Activated T-cell treated with anti-CD3 and anti-CD28 coated beads for 24 hours (primary cell): ENCODE measurements at places on chromosomes 5 and 9.

GRCh38 chr9:69299315-69299714 lies 25.7 kb upstream of the ENTREP1 start:
- no peak for DNase-seq

GRCh38 chr5:33162057-33162456 lies 278.7 kb upstream of the TARS1 start:
- DNase-seq, result no peak

- no peak for DNase-seq
These were observed 155.3 kb upstream of the ANKRD55 start for GRCh38 chr5:56388229-56388985.

GRCh38 chr5:118249386-118249785 lies 739.0 kb downstream of the DTWD2 start:
- no peak for DNase-seq

- no peak for DNase-seq
These were observed 85.8 kb downstream of the GNAQ start for GRCh38 chr9:77945798-77946197.

DNA sequence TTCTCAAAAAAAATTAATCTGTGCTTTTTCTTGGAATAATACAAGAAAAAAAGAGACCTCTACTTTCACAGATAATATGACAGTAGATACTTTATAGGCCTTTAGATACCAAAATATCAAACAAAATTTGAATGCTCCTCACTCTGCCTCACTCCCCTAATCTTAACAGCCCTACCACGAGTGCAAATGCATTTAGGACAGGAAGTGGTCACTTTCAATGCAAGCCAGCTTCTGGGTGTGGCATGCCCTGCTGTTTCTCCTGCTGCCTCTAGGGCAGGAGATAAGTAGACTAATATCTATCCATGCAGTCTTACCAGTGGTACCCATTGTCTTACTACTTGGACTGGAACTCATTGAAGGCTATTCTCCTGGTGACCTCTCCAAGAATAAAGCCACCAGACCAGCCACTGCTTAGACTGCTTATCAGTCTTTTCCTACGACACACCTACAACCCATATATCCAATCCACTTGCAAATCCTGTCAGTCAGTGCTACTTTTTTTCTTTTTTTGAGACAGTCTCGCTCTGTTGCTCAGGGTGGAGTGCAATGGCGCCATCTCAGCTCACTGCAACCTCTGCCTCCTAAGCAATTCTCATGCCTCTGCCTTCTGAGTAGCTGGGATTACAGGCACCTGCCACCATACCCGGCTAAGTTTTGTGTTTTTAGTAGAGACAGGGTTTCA lies 23.0 kb downstream of the FRRS1L start:
- DNase-seq, result no peak

DNA sequence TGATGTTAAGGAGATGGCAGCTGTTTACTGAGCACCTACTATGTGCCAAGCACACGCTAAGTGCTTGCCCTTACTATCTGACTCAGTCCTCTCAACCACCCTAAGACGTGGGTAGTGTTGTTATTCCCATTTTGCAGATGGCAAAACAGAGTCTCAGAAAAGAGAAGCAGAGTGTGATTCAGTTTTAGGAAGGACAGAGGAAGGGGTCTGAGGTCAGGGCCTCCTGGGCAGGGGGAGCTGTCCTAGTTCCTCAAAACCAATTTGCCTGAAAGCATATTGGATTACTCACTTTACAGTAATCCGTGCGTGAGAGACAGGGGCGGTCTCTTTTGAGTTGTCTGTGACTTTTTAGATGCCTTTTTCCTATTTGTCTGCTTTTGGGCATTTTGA lies 23.2 kb downstream of the DNM1 start:
- no peak for DNase-seq

DNA sequence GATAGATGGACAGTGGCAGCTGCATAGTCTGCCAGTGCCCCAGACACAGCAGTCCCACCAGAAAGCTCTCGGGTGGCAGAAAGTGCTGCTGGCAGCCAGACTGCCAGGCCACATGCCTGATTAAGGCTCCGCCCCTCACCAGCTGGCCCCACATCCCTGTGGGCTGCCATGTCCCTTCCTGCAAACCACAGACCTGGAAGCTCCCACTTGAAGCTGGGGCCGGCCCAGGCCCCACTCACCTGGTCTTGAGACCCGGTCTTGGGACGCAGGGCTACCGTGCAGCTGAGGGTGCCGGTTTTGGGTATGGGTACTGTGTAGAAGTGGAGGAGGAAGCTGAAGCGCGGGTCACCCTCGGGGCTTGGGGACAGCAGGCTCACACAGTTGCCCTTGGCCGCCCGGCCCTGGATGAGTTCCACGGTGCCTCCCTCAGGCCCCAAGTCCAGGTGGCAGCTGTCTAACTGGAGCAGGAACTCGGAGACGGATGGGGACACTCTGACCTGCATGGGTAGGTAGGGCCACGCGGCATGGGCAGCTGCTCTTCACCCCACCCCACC lies 15.3 kb downstream of the FPGS start:
- no peak for DNase-seq

GRCh38 chr9:90724880-90725279 lies 76.7 kb upstream of the SYK start:
- no peak for DNase-seq

- no peak for DNase-seq
These were observed at the start of gene SUSD1 for GRCh38 chr9:112174965-112175795. Gene SUSD1 (minus strand): TSS chr9:112175297. CDS start chr9:112175235, 62 bp downstream.

- no peak for DNase-seq
These were observed 73.1 kb downstream of the TSSK1B start for GRCh38 chr5:113361701-113362100.

DNA sequence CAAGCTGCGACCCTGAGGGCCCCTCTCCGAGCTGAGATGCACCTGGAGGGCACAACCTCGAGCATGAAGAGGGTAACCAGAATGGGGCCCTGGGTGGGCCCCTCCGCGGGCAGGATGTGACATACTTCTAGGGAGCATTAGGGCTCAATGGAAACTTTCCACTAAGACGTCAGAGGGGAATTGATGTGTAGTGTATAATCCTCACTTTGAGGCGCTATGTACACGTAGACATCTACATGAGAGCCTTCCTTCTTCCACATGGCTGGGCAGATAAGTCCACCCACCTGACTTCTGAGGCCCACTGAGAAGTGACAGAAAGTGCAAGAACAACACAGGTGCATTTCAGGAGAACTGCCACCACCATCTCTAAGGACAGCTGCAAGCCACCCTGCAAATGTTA lies 61.0 kb downstream of the DAP start:
- DNase-seq, result no peak

DNA sequence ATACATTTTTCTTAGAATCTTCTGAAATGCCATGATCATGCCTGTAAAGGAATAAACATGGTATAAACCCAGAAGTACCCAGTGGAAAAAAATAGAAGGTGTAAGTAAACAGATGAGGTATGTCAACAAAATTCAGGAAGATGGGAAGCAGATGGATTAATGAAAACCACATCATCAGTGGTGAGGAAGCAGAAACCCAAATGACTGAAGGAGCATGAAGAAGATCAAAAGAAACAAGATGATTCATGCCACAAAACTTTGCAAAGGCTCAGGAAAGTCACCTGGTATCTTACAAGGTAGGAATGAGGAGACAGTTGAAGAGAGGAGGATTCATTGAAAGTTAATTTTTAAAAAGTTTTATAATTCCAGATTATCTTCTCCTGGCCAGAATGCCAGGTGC lies 132.8 kb upstream of the PAPPA start:
- no peak for DNase-seq
